Gastrocnemius medialis (tissue), 4 donors: ENCODE measurements at places on chromosomes 13 and 19. TPM values are rescaled to one million over a fixed set of nuclear protein-coding genes. Genes with fewer than 3 reads are reported as not detected.

Gene CRX
- not detected for total RNA-seq

Gene IGFL2
- total RNA-seq = not detected

Gene OR7A10
- not detected for total RNA-seq

Gene ANO8
- total RNA-seq = 24.5 TPM

Gene ODAD3
- total RNA-seq = not detected
